ENCODE measurements at places on chromosomes 7 and 10.
A peak's percentile ranks its signal among the peaks of the same experiment; 100 is the strongest.

DNA sequence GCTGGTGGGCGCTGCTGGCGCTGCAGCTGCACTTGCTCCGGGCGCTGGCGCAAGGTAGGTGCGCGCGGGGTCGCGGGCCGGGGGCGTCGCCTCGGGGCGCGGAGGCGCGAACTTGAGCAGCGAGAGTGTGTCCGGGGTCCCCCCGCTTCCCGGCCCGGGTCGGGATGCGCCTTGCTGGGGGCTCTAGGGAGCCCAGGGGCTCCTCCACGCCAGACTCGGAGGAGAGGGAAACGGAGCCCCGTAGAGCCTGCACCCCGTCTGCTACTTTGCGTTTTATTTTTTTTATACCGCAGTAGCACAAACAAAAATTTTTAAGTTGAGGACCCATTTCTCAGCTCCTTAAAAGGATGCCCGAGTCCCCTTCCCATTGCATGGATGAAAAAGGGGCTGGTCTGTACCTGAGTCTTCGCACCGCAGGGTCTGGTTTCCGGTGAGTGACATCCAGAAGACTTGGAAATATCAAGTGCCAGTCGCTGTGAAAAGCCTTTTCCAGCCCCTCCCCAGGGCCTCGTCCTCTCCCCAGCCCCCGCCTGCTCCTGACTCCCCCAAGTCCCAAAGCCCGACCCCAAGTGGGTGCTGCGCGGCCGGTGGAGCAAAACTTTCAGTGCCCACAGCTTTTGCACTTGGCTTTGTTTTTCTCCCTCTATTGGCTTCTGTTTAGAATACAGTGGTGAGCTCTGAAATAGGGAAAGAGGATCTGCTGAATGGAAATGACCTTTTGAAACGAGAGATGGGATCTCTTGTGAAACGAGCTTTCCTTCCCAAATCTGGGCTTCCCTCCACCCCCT, 973 bp downstream of the SDK1 start:
- DNase-seq: no peak

DNA sequence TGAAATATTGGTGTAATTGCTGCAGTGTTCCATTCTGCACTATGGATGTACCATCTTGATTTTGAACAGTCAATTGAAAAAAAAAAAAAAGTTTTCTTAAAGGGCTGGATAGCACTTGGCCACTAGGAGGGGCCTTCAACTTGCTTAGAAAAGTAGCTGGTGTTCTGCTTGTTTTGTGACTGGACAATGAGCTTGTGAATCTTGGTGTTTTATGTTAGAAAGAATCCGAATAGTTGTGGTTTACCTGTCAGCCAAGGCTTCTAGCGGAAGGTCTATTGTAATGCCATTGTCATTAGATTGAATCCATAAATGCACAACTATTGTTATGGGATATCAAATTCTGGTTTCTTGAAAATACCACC, 77.1 kb downstream of the BMPER start:
- DNase-seq: no peak

DNA sequence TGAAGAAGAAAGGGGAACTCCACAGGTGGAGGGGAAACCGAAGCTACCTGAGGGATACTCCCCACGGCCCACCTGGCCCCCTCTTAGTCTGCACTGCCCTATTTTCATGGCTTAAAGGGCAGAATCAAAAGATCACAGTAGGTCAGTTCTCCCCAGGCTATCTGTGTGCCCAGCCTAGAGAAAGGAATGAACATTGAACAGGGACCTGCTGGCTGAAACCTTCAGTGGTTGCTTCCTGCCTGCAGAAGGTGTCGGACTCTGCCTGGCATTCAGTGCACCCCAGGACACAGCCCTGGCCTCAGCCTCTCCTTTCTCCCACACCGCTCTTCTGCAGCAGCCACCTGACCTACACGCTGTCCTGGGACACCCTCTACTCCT, 74.5 kb downstream of the PRKAG2 start:
- no peak for DNase-seq

DNA sequence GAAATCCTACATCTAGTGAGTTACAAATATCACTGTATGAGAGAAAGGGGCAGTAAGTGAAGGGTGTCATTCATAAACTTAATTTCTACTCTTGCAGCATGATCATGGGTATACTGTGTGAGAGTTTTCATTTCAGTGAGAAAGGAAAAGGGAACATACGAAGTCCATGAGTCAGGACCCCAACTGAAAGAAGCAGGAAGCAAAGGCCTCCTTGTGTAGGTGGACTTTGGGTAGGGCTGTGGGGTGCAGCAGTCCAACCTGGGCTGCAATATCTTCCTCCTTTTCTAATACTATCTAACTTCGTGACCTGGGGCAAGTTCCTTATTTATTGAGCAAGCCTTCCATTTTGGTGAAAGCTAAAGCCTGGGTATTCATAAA, 248.2 kb upstream of the TCF7L2 start:
- no peak for DNase-seq

DNA sequence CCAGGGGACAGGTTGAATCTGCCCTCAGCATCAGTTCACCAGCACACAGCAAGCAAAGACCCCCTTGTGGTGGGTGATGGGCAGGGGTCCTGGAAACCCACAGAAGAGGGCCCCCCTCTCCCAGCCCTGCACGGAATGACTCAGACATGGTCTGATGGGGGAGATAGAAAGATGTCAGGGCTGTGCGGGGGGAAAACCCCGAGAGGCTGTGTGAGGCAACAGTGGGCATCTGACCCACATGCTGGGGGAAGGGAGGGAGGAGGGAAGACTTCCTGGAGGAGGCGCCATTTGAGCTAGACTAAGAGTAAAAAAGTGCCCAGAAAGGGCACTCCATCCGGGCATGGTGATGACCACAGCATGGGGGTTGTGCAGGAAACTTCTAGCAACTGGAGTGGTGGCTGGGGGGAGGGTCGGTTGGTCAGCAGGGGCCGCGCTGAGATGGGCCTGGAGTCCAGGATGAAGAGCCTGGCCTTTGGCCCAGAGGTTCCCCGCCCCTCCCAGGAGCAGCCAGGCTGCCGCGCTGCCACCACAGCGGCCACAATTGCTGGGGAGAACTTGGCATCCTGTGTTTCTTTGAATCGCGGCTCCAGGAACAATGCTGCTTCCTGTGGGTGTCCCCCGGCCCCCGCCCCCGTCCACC, 2.5 kb downstream of the LFNG start:
- peak; percentile 75 for DNase-seq

DNA sequence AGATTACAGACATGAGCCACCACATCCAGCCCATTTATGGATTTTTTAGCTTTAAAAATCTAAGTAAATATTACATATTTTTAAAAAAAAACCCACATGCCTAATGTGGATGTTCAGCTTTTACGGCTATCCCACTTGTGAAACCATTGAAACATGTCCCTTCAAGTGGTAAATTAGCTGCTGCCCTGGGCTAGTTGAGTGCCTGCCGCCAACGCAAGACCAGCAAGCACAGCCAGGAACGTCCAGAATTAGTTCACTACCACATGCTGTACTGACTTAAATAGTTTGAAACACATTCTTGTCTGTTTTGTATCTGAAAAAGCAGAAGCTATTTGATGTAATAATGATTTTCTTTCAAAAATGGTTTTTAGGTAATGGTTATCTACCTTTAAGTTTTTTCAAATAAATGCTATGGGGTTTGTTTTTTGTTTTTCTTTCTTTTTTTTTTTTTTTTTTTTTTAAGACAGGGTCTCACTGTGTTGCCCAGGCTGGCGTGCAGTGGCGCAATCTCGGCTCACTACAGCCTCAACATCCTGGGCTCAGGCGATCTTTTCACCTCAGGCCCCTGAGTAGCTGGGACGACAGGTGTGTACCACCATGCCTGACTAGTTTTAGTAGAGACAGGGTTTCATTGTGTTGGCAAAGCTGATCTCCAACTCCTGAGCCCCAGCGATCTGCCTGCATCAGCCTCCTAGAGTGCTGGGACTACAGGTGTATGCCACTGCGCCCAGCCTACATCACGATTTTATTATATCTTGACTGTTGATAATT, 57.0 kb downstream of the KLRG2 start:
- DNase-seq: no peak

DNA sequence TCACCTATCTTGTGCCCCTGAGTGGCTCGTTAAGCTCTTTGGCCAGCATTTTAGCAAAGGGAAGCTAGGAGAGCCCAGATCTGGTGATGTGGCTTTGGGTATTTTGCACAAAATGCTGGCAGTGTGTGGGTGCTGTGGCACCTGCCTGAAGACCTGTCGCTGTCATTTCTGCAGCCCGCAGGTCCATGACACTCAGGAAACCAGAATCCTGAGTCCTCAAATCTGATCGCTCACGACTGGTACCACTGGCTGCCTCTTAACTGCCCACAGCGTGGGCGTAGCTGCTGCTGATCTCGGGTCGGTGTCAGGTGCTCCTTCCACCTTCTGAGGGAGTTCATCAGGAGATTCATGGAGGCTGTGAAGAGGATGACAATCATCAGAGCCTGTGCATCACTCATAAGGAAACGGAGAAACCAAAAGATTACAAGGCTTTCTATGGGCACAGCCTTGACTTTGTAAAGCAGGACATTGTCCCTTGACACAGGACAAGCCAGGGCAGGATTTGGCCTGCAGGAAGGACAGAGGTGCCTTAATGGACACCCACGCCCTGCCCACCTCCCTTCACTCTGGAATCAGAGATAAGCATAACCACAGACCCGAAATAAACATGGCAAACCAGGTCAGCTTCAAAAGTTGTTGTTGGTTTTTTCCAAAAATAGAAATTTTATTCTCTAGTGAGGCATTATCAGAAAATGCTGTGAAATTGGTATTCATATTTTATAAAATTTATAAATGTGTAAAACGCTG, 71.0 kb upstream of the STK17A start:
- no peak for DNase-seq

DNA sequence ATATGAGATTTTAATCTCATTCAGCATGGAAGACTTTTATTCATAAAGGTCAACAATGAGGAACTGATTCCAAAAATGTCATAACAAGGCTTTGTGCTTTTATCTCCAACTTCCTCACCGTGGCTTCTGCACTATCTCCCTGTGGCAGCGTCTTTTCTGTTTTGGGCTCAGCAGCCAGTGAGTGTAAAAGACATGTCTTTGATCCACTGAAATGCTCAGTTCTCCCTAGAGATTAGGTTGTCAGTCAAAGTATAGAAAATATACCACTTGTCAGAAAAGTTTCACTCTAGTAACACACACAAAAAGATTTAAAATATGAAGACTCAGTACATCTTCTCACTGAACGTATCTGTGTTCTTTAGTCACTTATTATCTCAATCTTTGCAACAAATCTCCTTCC, 901.8 kb upstream of the ZWINT start:
- no peak for DNase-seq

DNA sequence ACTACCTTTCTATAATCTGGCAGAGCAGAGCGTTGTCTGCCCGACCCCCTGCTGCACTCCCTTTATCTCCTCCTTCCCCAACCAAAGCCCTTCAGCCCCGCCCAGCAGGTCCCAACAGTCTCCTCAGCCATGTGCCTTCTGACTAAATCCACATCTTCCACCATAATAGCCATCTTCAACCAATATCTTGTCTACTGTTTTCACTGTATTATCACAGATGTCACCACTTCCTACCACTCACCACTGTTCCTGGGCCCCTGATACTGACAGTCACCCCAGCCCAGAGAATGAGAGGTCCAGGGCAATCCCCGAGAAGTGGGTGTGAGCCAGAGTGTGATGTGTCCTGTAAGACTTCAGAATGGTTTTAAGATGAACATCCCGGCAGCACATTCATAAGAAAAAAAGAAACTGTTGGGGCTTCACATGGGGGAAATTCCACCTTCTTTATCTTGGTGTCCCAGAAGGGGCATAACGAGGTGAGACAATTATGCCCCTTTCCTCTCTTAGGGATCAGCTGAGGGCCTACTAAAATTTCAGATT, 25.3 kb downstream of the CCDC6 start:
- peak; percentile 90 for DNase-seq

DNA sequence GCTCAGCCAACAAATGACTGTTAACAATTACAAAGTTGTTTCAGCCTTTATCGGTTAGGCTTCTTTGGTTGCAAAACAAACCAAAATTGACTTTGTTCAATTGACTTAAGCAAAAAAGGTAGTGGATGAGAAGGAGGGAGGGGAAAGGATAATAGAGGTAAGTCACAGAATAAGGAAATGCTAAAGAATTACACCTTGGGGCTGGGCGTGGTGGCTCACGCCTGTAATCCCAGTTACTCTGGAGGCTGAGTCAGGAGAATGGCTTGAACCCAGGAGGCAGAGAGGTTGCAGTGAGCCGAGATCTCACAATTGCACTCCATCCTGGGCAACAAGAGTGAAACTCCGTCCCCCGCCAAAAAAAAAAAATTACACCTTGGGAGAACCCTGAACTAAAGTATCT, 41.4 kb downstream of the AHCYL2 start:
- no peak for DNase-seq

GRCh38 chr7:28203508-28204240, 23.1 kb upstream of the JAZF1 start:
- DNase-seq: no peak

DNA sequence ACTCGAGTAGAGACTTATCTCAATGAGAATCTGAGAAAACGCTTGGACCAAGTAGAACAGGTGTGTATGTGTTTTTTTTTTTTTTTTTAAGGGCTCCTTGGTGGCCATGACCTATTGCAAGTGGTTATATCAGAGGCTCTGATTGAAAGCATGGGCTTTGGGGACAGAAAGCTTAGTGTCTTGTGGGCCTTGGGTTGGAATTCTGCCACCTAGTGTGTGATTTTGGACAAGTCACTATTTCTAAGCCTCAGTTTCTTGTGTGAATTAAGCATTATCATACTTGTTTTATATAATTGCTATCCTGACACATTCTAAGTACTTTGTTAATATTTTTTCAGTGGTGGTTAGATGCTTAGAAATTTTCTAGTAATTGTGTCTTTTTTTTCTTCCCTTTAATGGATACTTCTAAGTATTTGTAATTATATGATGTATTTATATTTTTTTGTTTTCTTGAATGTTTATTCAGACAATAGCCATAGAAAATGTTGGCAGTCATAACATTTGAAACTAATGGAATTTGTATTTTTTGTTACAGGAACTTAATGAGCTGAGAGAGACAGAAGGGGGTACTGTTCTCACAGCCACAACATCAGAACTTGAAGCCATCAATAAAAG, 33.1 kb downstream of the SMC3 start:
- DNase-seq: peak; percentile 18

DNA sequence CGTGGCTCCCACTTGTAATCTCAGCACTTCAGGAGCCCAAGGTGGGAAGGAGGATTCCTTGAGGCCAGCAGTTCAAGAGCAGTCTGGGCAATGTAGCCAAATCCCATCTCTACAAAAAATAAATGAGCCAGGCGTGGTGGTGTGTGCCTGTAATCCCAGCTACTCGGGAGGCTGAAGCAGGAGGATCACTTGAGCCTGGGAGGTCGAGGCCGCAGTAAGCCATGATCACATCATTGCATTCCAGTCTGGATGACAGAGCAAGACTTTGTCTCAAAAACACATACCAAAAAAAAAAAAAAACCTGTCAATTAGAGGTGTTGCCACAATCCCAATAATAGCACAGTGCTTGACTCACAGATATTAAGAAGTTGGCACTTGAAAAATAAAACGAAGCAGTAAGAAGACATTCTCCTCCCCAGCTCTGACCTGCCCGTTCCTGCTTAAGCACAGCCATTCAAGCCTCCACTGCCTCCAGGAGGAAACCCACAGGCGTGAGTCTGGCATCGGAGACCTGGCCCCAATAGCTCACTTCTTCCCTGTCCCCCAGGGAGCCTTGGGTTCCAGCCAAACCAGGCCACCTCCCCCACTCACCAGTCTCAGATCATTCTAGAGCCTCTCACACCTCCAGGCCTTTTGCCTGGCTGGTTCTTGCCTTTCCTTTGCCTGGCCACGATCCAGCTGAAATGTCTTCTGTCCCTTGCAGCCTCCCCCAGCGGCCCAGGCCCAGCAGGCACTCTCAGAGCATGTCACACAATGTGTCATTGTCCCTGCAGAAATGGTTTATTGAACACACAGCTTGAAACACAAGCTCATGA, 45.3 kb upstream of the GTF2I start:
- DNase-seq: no peak
